Upper lobe of left lung (tissue), 6 donors: ENCODE measurements at places on chromosomes 2 and 18. TPM values are rescaled to one million over a fixed set of nuclear protein-coding genes. Genes with fewer than 3 reads are reported as not detected.

NYAP2 gene
- 2.4 TPM for total RNA-seq

GPR35 gene
- 3.1 TPM for total RNA-seq

DNA sequence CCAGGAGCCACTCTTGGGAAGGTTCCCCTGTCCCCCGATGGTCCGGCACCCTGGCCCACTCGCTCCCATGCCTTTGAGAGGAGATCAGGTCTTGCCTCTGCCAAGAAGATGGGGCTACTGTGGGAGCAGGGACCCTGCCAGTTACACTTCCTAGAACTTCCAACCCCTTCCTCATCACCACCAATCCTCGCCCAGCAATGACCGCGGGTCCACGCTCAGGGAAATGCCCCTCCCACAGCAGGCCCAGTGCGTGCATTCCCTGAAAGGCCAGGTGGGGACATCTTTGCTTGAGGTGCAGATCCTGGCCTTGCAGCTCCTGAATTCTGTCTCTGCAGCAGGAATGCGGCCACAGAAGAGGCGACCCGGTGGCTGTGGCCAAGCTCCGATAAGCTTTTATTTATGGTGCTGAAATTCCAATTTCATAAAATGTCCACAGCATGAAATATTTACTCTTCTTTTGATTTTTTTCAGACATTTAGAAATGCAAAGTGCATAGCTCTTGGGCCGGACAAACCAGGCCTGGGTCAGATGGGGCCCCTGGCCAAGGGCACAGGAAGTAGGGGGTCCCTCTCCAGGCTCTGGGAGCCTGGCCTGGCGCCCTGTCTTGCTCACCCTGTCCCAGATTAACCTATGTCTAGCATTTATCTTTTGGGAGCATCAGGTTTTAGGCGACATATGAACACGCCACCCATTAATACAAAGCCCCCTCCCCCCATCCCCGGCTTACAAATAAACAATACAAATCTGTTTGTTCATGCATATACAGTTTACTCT is 29.8 kb downstream of the PXDN start:
- H3K27ac ChIP-seq: peak overlapping the region; percentile 17
- no peaks in the 10 kb centered on the region for H3K27me3 ChIP-seq
- H3K4me3 ChIP-seq: no peak overlapping the region
- H3K4me1 ChIP-seq: peaks cover 21% of the 10 kb centered on the region

GRCh38 chr2:169525434-169525833 is 15.9 kb downstream of the KLHL41 start:
- DNase-seq: no peak
- no peak overlapping the region for H3K4me3 ChIP-seq
- H3K27me3 ChIP-seq: no peaks in the 10 kb centered on the region
- no peak overlapping the region for H3K27ac ChIP-seq
- no peaks in the 10 kb centered on the region for H3K4me1 ChIP-seq

GRCh38 chr2:182103526-182103925 is 117.9 kb downstream of the PPP1R1C start:
- H3K27me3 ChIP-seq: no peaks in the 10 kb centered on the region
- no peak for DNase-seq
- H3K36me3 ChIP-seq: no peaks in the 10 kb centered on the region
- H3K4me1 ChIP-seq: no peaks in the 10 kb centered on the region
- no peak overlapping the region for H3K4me3 ChIP-seq

DNA sequence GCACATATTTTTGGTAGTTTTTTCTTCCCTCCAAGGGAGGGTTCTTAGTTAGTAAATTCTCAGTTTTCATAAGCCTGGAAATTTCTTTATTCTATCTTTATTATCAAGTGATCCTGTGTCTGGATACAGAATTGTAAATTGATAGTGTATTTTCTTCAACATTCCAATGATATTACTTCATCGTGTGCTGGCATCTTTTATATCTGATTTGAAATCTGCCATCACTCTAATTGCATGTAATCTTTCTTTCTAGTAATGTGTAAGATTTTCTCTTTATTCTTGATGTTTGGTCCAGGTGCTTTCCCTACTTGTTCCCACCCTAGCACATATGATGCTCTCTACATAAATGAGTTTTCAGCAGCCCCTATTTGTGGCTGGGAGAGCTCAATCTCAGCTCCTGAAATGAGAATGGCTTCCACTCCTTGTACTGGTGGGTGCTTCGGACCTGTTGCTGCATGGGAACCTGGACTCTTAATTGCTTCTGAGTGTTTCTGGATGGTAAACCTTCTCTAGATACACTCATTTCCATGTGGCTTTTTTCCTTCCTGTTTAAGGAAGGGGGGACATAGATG is 102.7 kb downstream of the SMIM21 start:
- H3K4me1 ChIP-seq: no peaks in the 10 kb centered on the region
- no peaks in the 10 kb centered on the region for H3K36me3 ChIP-seq
- no peaks in the 10 kb centered on the region for H3K27me3 ChIP-seq
- DNase-seq: no peak

DNA sequence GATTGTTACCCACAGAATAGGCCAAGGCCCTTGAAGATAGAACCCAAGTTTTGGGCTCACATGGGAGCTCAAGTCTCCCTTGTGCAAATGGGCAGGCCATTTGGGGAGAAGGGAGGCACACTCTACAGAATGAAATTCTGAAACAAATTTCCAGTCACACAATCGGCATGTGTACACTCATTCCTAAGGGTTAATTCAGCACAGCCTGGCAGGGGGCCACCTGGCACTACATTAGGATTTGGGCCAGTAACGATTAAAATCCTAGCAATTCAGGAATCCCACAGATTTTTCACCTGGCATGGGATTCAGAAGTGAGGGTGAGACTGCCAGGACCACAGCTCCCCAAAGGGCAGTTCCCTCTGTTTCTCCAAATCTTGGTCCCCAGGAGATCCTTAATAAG is 46.4 kb downstream of the BMP10 start:
- no peak for DNase-seq
- peaks cover 5% of the 10 kb centered on the region for H3K36me3 ChIP-seq
- no peak overlapping the region for H3K27ac ChIP-seq
- peaks cover 22% of the 10 kb centered on the region for H3K4me1 ChIP-seq
- H3K27me3 ChIP-seq: no peaks in the 10 kb centered on the region
- H3K4me3 ChIP-seq: no peak overlapping the region
